Gastrocnemius medialis (tissue), 4 donors: ENCODE measurements at places on chromosomes 3 and 15.

GRCh38 chr3:127218454-127218922 is 25.6 kb downstream of the PRR23E start:
- DNase-seq = no peak
- peaks cover 15% of the 10 kb centered on the region for H3K27me3 ChIP-seq
- H3K27ac ChIP-seq = no peak overlapping the region
- no peak overlapping the region for H3K4me3 ChIP-seq

DNA sequence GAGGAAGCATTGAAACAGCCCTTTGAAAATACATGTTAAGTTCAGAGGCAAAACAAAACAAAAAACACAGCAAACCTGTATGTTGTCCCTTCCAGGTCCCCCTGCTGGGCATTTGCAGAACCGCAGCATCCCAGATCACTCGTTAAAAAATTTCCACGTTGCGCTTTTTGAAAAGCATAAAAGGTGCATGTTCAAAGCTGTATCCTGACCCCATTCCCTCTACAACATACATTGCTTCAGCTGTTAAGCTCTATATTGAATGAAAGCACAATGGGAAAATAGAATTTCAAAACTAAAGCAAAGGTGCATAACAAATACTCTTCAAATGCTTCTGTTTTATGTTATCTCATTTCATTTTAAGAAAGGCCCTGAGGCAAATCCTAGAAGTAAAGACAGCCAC is 328.3 kb downstream of the THSD4 start:
- peak; percentile 21 for DNase-seq
- H3K4me1 ChIP-seq = peaks cover 3% of the 10 kb centered on the region
- H3K36me3 ChIP-seq = no peaks in the 10 kb centered on the region
- H3K4me3 ChIP-seq = no peak overlapping the region
- no peaks in the 10 kb centered on the region for H3K27me3 ChIP-seq
- no peak overlapping the region for H3K27ac ChIP-seq

DNA sequence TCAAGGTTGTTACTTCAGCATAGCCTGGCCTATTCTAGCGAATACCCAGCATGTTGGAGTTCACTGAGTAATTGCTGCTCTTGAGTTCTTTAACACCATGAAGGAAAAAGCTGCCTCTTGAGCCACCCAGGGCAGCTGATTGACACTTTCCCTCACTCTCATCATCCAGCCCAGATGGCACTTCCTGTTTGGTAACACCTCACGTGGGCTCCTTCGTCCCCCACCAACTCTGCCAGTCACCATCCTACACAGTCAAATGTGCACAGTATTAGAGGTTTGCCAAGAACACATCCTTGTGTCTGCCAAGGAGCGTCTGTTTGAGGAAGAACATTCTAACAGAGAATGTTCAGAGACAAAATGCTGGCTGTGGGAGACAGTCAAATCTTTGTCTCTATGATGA is 266.3 kb downstream of the RPLP1 start:
- H3K4me3 ChIP-seq = no peak overlapping the region
- no peaks in the 10 kb centered on the region for H3K27me3 ChIP-seq
- no peaks in the 10 kb centered on the region for H3K36me3 ChIP-seq

- no peaks in the 10 kb centered on the region for H3K27me3 ChIP-seq
- no peak overlapping the region for H3K27ac ChIP-seq
- H3K36me3 ChIP-seq = no peaks in the 10 kb centered on the region
- no peak overlapping the region for H3K4me3 ChIP-seq
Measured at GRCh38 chr3:54356261-54357045, 234.1 kb downstream of the CACNA2D3 start.

DNA sequence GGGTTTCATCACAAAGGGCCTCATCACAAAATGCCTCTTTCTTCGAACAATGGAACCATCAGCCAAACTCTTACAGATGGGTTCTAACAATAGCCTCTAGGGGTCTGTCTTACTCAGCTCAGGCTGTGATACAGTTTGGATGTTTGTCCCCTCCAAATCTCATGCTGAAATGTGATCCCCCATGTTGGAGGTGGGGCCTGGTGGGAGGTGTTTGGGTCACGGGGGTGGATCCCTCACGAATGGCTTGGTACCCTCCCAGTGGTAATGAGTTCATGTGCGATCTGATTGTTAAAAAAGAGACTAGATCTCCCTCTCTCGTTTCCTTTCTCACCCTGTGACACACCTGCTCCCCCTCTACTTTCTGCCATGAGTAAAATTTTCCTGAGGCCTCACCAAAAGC is 47.9 kb upstream of the LIPC start:
- no peak overlapping the region for H3K4me3 ChIP-seq
- no peaks in the 10 kb centered on the region for H3K36me3 ChIP-seq
- DNase-seq = no peak
- no peaks in the 10 kb centered on the region for H3K27me3 ChIP-seq
- H3K27ac ChIP-seq = no peak overlapping the region

- no peak overlapping the region for H3K27ac ChIP-seq
- no peak for DNase-seq
Measured at GRCh38 chr3:130969621-130970020, 57.0 kb downstream of the ASTE1 start.

DNA sequence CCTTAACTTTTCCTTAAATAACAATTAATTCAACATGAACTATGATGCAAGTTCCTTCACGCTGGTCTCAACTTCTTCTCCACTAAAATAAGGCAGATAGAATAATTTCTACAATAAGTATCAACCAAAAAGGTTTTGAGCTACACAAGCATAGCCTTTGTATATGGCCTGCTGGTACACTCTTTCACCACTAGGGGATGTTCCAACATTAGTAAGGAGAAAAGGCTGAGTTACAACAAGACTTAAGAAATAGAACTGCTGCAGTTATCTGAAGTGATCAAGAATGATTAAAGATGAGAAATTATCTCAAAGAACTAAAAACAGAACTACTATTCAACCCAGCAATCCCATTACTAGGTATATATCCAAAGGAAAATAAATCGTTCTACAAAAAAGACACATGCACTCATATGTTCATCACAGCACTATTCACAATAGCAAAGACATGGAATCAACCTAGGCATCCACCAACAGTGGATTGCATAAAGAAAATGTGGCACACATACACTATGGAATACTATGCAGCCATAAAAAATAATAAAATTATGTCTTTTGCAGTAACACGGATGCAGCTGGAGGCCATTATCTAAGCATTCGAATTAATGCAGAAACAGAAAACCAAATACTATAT is 14.4 kb downstream of the ATP13A3 start:
- H3K36me3 ChIP-seq = no peaks in the 10 kb centered on the region
- no peak overlapping the region for H3K27ac ChIP-seq
- peaks cover 19% of the 10 kb centered on the region for H3K4me1 ChIP-seq
- DNase-seq = no peak
- no peaks in the 10 kb centered on the region for H3K27me3 ChIP-seq

GRCh38 chr3:5017925-5018531 is 38.8 kb downstream of the BHLHE40 start:
- DNase-seq = peak; percentile 32
- no peaks in the 10 kb centered on the region for H3K36me3 ChIP-seq
- H3K4me3 ChIP-seq = no peak overlapping the region
- peak overlapping the region; percentile 67 for H3K27ac ChIP-seq
- no peaks in the 10 kb centered on the region for H3K27me3 ChIP-seq
- H3K4me1 ChIP-seq = peaks cover 22% of the 10 kb centered on the region

- H3K36me3 ChIP-seq = peaks cover 9% of the 10 kb centered on the region
- no peaks in the 10 kb centered on the region for H3K27me3 ChIP-seq
- H3K27ac ChIP-seq = no peak overlapping the region
- peaks cover 23% of the 10 kb centered on the region for H3K4me1 ChIP-seq
Measured at GRCh38 chr3:11362600-11362999, 90.4 kb downstream of the ATG7 start.

DNA sequence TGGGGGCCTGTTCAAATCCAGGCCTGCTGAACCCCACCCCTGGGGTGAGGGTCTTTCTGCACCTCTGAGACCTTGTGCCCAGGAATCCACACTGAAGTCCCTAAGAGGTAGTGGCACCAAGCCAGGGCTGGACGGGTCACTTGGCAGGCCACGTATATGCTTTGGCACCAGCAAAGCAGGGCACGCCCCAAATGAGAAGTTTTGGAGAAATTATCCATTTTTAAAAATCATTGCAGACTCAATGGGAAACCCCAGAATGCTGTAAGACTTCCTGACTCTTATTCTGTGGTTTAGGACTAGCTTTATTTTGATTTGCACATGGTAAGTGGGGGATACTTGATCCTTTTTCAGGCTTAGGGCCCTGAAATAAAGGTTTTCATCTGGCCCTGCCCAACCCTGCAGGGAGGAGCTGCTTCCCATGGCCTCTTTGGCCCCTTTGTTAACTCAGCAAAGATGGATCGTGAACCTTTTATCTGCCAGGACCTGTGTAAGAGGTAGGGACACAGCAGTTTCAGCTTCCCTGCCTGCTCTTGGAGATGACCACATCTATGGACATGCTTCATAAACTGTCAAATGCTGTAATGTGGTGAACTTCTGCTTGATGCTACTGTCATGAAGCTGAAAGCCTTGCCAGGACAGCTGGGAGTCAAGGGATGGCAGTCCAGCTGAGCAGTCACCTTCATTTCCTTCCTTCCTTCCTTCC is 88.0 kb downstream of the HMG20A start:
- H3K27ac ChIP-seq = peak overlapping the region; percentile 80
- H3K27me3 ChIP-seq = no peaks in the 10 kb centered on the region
- H3K4me1 ChIP-seq = peaks cover 75% of the 10 kb centered on the region
- DNase-seq = peak; percentile 40
- H3K36me3 ChIP-seq = no peaks in the 10 kb centered on the region

DNA sequence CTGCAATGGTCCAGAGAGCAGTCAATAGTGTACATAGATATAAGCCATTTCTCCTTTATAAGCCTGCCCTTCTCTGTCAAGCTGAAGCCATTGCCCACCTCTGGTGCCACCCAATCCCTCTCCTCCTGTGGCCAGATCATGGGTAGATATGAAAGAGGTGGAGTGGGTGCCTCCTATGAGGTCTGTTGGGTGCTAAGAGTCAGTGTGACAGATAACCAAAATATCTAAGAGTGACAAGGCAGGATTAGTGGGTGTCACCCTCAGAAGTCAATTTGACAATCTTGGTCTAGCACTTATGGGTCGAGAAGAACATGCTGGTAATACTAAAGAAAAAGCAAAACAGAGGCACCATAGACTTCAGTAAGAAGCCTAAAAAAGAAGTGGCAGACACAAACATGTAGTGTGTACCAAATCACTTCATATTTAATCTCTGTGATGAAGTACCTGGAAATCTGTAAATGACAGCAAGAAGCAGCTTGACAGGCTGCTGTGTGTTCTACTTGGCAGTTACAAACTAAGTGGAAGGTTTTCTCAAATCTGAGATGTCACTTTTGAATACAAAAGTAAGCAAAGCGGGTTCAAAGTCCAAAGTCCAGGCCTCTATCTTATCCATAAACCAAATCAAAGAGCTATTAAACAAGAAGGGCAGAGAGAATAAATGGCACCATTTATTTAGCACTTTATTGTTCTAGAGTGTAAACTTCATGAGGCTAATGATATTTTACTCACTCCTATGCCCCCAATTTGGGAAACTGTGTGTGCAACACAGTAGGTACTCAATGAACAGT is 118.9 kb upstream of the EOMES start:
- no peak for DNase-seq
- H3K27ac ChIP-seq = no peak overlapping the region
- no peaks in the 10 kb centered on the region for H3K36me3 ChIP-seq
- H3K27me3 ChIP-seq = no peaks in the 10 kb centered on the region

DNA sequence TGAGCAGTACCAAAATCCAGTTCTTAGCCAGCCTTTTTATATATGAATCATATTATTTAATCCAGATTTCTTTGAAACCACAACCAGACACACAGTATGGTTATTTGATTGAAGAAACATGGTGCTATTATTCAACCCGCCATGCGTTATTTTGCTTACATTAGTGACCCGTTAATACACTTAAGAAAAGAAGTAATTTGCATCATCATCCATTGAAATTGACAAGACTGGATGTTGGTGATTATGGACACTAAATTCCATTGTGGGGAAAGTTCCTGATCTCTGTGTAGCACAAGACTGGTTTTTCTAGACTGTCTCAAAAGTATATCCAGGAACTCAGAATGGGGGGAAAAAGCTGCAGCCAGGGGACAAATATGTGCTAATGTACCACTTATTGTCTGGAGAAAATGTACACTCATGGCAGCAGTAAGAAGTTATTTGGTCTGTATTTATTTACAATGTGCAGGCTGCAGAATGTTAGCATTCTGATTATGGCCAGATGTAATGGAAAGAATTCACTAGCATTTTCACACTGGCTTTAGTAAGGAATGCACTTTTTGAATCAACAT is 80.3 kb downstream of the FILIP1L start:
- H3K27ac ChIP-seq = peak overlapping the region; percentile 10
- no peaks in the 10 kb centered on the region for H3K36me3 ChIP-seq
- H3K27me3 ChIP-seq = no peaks in the 10 kb centered on the region
- H3K4me3 ChIP-seq = no peak overlapping the region
- peaks cover 55% of the 10 kb centered on the region for H3K4me1 ChIP-seq

- no peak overlapping the region for H3K4me3 ChIP-seq
- H3K4me1 ChIP-seq = no peaks in the 10 kb centered on the region
- no peak overlapping the region for H3K27ac ChIP-seq
- no peak for DNase-seq
- no peaks in the 10 kb centered on the region for H3K27me3 ChIP-seq
Measured at GRCh38 chr3:15538345-15538744, 16.8 kb upstream of the COLQ start.

GRCh38 chr3:113985541-113985940 is 37.7 kb downstream of the ZDHHC23 start:
- no peaks in the 10 kb centered on the region for H3K36me3 ChIP-seq
- no peak overlapping the region for H3K27ac ChIP-seq
- H3K27me3 ChIP-seq = no peaks in the 10 kb centered on the region
- DNase-seq = no peak
- H3K4me1 ChIP-seq = no peaks in the 10 kb centered on the region

DNA sequence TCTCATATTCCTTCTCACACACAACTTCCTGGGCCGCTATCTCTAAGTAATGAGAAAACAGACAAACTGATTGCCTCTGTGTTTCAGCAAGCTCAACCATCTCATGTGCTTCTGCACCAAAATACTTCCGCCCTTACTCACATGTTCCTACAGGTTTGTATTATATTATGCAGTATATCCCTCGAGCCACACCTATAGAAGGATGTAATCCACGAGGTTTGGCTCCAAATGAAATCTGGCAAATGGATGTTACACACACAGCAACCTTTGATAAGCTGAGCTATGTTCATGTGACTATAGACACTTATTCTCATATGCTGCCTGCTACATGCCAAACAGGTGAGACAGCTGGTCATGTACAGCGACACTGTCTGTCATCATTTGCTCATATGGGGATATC is 22.6 kb downstream of the CCRL2 start:
- H3K4me1 ChIP-seq = no peaks in the 10 kb centered on the region
- H3K27me3 ChIP-seq = no peaks in the 10 kb centered on the region
- H3K4me3 ChIP-seq = no peak overlapping the region

DNA sequence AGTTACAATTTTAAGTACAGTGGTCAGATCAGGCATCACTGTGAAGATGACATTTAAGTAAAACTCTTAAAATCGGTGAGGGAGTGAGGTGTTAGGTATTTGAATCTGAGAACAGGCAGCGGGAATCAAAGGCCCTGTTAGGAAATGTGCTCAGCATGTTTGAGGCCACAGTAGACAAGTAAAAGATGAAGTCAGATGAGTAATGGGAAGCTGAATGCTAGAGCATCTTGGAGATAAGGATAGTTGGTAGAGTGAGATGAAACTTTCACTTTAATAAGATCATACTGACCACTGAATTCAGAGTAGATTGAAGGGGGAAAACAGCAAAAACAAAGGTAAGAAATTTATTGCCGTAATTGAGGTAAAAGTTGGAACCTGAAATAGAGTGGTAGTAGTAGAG is 61.6 kb downstream of the DCBLD2 start:
- no peak overlapping the region for H3K4me3 ChIP-seq
- DNase-seq = no peak
- no peaks in the 10 kb centered on the region for H3K36me3 ChIP-seq
- H3K27me3 ChIP-seq = no peaks in the 10 kb centered on the region

GRCh38 chr15:60932051-60932915 is 296.8 kb downstream of the RORA start:
- H3K27me3 ChIP-seq = no peaks in the 10 kb centered on the region
- no peak overlapping the region for H3K4me3 ChIP-seq
- H3K36me3 ChIP-seq = no peaks in the 10 kb centered on the region
- peak overlapping the region; percentile 54 for H3K27ac ChIP-seq
- peak; percentile 96 for DNase-seq
